ENCODE measurements at places on chromosomes 3 and 15.

- no peak for DNase-seq
Measured at GRCh38 chr3:177438596-177439220, 241.4 kb upstream of the TBL1XR1 start.

DNA sequence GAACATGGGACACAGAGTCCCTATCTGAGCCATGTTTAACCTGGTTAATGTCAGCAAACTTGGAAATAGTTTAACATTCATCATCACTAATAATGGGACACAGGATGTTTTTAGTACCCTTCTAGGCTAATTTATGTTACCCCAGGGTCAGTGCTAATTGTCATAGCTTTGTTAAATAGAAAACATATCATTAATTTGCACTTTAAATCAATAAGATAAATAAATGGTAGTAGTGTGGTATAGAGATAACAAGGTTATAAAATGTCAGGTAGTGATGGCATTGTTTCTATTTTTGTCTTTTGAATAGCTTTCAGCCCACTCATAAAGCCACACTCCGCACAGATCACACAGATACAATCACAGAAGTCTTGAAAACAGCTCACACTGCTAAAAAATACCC, 534.9 kb downstream of the MECOM start:
- no peak for DNase-seq

DNA sequence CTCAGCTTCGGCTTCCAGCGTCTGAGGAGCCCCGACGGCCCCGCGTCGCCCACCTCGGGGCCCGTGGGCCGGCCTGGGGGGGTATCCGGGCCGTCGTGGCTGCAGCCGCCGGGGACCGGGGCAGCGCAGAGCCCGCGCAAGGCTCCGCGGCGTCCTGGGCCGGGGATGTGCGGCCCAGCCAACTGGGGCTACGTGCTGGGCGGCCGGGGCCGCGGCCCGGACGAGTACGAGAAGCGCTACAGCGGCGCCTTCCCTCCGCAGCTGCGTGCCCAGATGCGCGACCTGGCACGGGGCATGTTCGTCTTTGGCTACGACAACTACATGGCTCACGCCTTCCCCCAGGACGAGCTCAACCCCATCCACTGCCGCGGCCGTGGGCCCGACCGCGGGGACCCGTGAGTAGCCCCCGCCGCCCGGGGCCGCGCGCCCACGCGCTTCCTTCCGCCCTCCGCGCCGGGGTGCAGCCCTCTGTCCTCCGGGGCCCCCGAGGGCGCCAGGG, 462 bp downstream of the EDEM1 start:
- DNase-seq = no peak

DNA sequence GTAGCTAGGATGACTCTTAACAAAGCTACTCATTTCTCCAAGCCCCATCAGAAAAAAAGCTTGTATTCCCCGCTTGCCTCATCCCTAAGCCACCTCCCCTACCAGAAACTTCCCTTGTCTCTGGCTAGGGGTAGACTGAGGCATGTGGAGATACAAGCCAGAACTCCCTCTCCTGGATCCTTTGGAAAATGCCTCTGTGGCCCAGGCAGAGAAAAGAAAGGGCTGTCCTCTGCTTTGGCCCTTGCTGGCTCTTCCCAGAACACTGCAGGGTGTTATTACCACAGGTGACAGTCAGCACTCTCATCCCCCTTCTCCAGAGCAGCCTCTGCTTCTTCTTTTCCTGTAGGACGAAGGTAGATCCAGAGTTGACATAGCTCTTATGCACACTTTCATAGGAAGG, 15.2 kb downstream of the RMDN3 start:
- DNase-seq = no peak

All from mesenteric fat pad (tissue), 1 donor.